ENCODE measurements at places on chromosomes 5 and 9.
A peak's percentile ranks its signal among the peaks of the same experiment; 100 is the strongest.

DNA sequence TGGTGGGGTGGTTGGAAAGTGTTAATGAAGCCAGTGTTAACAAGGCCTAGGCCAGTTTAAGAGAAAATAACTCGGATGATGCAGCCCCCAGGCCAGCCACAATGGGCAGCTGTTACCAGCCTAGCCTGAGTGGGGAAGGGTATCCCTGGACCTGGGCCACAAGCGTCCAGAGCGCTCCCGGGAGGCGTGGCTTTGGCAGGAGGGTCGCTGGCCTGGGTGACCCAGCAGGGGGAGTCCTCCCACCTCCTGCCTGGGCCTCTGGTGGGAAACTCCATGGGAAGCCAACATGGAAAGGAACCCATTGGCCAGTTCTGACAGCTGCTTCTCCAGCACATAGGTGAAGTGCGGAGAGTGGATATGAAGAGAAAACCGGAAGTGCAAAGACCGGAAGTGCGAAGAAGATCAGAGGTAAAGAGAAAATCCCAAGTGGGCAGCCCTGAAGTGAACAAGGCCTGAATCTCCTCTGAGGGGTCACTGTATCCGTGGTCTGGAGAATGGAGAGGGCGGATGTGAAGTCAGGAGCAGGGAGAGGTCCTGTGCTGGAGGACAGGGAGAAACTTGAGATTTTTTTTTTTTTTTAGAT, 79.0 kb downstream of the ADCY2 start:
- DNase-seq: no peak

- DNase-seq: peak; percentile 59
These were observed 65.9 kb upstream of the PLPP1 start for GRCh38 chr5:55600497-55601203.

DNA sequence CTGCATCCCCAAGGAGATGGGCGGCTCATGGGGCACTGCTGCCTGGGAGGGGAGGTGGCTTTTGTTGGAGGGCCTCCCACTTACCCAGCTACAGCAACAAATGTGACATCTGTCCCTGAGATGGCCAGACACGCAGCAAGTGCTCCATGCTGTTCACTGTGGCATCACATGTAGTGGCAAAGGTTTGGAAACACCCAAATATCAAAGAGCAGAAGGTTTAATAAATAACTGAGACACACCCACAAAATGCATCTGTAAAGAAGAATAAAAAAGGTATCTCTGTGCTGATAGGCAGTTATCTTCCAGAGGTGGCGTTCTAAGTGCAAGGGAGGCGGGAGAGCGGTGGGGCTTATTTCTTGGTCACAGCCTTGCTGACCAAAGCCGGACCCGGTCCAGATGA, 23.3 kb upstream of the CLPTM1L start:
- DNase-seq: no peak

- DNase-seq: no peak
These were observed 159.4 kb downstream of the CEMIP2 start for GRCh38 chr9:71608825-71609447.

DNA sequence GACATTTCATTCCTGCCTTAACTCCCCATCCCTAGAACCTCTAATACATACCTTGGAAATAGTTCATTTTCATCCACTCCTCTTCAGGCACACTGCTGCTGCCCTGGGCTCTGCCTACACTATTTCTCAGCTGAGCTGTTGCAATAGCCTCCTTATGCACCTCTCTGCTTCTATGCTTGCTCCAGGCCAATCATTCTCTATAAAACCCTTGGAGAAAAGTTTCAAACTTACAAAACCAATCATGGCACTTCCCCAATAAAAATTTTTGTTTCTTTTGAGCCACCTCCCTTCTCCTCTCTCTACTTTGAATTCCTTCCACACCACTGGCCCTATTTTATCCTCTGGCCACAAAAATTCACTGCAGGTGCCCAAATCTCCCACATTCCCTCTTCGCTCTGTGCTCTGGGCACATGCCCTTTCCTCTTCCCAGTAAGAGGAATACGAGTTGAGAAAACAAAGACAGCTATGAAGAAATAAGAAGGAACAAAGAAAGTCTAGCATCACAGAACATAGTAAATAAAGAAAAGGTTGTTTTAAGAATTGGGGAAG, 301.4 kb downstream of the ELAVL2 start:
- no peak for DNase-seq

DNA sequence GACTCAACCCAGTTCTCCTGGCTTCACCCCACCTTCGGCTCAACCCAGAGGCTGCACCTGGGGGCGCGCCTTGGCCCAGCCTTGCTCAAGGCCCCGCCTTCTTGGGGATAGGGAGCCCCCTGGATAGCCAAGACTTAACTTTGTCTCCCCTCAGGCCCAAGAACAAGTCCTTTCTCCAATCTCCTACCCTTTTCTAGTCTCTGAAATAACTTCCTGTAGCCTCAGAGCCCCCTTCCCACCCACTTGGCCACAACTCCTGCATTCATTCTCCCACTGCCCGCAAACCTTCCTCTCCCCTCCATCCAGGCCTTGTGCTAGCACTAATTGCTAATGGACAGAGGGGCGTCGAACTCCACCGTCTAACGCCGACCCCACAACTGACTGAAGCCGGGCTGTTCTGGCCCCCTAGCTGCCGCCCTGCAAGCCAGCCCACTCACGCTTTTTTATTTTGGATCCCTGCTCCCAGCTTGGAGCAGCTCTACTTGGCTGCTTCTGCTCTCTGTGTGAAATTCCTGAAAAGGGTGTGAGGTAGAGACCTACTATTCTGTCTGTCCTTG, 579 bp upstream of the ASTN2 start:
- DNase-seq: no peak

DNA sequence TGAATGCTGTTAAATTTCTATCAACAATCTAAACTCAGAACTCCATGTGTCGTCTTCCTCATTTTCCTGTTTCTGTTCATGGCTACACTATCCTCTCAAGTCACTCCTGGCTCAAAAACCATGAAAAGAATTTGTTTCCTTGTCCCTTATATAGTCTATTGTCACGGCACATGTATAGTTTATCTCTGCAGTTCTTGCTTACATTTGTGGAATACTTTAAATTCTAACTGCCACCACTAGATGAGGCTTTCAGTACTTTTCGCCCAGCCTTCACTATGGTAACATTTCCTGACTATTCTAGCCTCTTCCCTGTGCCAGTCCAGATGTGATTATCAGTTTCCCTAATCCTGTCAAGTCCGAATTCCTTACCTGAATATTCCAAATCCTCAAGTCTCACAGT, 34.6 kb downstream of the PKD2L2 start:
- DNase-seq: peak; percentile 12

GRCh38 chr9:109558718-109559151, 60.6 kb upstream of the PTPN3 start:
- no peak for DNase-seq

GRCh38 chr9:78212868-78213267, 23.0 kb upstream of the CEP78 start:
- DNase-seq: no peak

GRCh38 chr9:4822057-4822456, 29.3 kb downstream of the RCL1 start:
- no peak for DNase-seq

DNA sequence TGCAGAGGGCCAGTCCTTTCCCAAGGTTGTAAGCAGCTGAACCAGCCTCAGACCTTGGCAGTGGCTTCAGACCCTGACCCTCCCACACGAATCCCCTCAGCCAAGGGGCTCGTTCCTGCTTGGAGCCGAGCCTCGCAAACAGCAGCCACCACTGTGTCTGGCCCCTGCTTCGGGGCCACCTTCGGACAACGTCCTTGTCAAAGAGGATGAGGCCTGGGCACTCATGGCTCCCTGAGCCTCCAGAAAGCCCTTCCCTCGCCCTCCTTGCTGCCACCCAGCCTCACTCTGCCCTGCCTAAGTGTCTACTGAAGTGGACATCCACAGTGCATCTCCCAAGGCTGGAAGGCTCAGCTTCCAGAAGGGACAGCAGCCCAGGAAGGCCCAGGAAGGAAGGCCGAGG, 161.7 kb downstream of the OLFM1 start:
- DNase-seq: no peak

DNA sequence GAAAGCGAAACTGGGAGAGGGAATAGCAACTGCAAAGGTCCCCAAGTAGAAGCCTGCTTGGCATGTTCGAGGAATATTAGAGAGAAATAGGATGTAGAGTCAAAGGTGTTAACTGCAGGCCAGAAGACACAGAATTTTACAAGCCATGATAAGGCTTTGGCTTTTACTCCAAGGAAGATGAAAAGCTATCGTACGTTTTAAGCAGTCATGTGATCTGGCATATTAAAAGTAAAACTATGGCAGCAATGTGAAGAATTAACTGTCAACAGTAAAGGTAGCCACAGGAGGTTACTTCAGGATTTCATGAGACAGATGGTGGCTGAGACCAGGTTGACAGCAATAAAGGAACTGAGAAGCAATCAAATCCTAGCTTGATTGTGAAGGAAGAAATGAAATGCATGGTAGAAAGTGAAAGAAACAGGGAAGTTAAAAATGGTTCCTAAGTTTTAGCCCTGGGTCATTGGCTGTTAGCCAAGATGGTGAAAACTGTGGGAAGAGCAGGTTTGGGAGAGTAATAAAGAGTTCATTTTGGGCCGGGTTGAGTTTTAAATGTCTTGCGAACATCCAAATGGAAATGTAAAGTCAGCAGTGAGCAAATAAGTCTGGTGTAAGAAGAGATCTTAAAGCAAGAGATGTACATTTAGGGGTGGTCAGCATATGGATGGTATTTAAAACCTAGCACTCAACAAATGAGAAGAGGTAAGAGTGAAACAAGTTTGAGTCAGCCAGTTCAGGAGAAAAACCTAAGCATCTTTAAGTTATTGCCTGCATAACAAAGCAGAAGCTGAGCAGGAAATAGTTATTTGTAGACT, 20.3 kb upstream of the TTC33 start:
- no peak for DNase-seq

DNA sequence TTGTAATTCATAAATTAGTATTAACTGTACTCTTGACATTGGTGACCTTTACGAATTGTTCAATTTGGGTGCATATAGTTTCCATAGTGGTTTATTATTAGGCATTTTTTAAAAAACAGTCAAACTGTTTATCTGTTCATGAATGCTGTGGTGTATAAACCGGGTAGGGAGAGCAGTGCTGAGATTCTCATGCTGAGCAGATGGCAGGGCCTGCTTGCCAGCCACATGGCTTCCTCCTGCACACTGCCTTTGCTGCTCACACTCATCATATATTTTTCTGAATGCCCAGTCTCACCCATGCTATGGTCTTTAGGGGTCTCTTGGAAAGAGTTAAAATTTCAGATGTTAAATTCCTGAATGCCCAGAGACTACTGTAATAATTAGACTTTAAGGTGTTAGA, 40.8 kb downstream of the NNT start:
- no peak for DNase-seq

DNA sequence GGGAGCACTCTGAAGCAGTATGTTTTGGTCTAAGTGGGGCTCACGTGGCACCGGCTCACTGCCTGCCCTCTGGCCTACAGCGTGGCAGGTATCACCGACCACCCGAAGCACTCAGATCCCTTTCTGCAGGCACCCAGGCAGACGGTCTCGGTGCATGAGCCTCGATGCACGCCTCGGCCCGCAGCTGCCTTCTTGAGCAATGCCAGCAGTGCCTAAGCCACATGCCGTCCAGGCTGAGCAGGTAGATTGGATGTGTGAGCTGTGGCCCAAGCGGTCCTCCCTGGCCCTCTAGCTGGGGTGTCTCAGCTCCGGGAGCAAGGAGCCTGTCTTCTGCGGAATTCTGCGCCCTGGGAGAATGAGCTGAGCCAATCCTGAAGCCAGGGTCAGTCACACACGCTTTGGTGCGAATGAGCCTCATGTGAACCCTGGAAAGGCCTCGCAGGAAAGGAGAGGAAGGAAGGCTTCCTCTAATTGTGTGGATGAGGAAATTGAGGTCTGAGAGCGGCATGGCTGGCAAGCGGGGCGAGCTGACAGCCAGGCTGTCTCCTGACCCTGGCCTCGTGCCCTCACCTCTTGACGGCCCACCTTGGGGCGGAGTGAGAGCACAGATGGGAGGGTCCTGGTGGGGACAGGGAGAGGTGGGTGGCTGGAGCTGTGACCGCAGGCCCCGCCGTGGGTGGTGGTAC, 14.4 kb downstream of the RXRA start:
- DNase-seq: no peak

DNA sequence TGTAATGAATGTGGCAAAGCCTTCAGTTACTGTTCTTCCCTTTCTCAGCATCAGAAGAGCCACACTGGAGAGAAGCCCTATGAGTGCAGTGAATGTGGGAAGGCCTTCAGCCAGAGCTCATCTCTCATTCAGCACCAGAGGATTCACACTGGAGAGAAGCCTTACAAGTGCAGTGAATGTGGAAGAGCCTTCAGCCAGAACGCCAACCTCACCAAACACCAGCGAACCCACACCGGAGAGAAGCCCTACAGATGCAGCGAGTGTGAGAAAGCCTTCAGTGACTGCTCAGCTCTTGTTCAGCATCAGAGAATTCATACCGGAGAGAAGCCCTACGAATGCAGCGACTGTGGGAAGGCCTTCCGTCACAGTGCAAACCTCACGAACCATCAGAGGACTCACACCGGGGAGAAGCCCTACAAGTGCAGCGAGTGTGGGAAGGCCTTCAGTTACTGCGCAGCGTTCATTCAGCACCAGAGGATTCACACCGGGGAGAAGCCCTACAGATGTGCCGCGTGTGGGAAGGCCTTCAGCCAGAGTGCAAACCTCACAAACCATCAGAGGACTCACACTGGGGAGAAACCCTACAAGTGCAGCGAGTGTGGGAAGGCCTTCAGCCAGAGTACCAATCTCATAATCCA, 6.8 kb downstream of the RPL12 start:
- no peak for DNase-seq

DNA sequence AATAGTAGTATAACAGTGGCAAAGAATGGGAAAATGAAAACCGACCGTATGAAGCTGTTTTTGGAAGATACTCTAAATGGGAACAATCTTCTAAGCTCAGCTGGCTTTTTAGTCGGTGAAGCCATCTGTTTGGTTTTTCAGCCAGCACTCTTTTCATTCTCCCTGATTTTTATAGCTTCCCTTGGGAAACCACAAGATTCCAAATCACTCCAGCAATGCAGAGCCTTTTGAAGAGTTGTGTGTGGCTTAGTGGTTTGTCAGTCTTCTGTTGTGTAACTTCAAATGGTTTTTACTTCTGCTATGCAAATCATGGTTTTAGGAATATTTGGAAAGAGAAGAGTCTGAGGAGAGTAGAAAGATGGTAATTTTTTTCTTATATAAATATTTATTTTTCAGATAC, 180.7 kb downstream of the KDM4C start:
- DNase-seq: peak; percentile 94

DNA sequence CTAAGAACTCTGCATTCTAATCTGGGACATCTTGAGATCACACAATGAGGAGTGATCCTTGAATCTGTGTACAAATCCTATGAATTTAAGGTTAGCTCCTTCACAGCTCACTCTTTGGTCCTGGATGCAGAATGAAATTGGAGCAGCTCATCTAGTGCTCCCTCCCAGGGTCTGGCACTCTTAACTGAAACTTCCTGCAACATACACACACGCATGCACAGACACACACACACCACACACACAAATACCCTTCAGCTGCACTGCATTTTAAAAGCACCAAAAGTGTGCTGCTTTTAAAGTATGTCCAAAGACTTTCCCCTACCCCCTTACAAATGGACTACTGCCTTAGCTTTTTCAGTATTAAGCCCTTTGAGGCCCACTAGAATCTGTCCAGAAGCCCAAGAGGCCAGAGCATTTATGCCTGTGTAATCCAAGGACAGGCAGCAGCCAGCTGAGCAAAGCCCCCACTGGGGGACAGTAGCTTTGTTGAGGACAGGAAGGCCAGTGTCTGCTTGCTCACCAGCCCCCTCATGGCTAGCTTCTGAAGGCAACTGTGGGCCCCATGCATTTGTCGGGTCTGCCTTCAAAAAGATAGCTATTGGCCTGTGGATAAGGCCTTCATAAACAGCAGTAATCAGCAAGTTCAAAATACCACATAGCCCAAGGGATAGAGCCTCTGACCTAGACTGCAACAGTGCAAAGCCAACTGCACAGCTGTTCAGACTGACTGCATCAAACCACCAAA, 43.6 kb downstream of the CDO1 start:
- DNase-seq: no peak

GRCh38 chr5:172662596-172662995, 21.5 kb downstream of the NEURL1B start:
- no peak for DNase-seq
